Activated T-cell treated with anti-CD3 and anti-CD28 coated beads for 48 hours (primary cell): ENCODE measurements at places on chromosomes 3 and 15.

DNA sequence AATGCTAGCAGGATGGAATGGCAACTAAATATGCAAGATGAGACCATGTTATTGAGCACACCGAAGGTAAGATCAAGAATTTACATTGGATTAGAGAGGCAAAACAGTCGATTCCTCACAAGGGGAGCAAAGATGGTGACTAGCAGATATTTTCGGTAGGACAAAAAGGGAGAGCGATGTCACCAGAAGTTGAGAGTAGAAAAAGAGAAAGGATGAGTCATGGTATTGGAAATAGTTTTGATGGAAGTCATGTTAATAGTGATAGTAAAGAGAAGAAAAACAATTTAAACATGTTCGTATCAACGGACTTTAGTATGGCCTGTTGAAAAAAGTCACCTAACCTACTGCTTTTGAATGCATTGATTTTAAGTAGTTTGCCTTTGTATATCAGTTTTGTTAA lies 55.0 kb downstream of the UBE2E2 start:
- no peak for DNase-seq

DNA sequence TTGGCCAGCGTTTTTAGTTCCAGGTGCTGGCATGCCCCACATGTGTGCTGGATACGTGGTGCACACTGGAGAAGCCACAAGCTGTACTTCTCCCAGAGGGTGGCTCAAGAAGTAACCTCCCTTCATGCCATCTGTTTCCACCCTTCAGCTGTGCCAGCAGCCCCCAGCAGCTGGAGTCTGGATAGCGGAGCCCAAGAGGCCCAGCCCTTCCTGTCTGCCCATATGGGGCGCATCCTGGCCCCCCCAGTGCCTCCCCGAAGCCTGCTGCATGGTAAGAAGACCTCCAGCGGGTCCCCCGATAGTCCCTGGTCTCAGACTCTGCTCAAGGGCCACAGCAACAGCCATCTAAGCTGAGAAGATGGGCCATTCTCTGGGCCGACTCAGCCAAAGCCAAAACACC lies 5.8 kb upstream of the MANF start:
- no peak for DNase-seq

DNA sequence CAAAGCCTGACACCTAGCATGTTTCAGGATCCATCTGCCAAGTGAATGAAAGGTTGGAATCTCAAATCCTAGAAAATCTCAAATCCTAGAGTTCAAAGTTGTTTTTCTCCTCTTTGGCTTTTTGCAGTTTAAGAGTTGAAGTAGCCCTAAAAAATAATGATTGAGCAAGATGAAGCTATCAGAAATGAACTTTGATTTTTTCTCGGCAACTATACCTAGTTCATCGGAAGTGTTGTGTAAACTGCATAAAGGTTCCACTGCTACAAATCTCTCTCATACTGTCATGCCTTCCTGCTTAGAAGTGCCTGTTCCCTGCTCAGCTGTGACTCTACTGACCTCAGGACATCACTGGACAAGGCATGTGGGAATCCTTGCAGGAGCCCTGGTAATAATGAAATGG lies 35.8 kb upstream of the FOXB1 start:
- DNase-seq = no peak

DNA sequence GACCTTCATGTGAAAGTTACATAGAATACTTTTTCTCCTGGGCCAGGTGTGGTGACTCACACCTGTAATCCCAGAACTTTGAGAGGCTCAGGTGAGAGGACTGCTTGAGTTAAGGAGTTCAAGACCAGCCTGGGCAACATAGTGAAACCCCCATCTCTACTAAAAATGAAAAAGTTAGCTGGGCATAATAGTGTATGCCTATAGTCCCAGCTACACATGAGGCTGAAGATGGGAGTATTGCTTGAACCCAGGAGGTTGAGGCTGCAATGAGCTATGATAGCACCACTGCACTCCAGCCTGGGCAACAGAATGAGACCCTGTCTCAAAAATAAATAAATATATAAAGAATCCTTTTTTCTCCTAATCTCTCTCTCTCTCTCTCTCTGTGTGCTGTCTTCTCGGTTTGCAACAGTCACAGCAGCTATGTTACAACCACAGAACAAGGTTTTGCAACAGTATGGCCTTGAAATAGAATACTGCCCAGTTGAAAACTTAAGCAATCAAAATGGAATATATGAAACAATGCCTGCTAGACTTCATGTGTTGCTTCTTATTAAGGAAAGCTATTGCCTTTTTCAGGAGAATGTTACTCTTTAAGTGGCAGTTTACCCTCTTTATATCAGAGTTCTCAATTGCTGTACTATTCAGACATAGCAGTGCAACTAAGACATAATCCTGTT lies 12.3 kb upstream of the DENND4A start:
- DNase-seq = no peak

DNA sequence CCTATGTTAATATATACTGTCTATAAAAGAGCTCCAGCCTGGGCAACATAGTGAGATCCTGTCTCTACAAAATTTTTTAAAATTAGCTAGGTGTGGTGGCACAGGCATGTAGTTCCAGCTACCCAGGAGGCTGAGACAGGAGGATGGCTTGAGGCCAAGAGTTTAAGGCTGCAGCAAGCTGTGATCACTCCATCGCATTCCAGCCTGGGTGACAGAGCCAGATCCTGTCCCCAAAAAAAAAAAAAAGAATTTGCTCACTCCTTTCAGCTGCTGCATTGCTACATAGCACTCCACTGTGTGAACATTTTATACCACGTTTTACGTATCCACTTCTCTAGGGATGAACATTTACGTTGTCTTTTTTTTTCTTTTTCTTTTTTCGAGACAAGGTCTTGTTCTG lies 6.0 kb upstream of the TSEN2 start:
- DNase-seq = no peak

- DNase-seq = no peak
Measured at GRCh38 chr15:101563176-101563796, 73.8 kb upstream of the PCSK6 start.

- no peak for DNase-seq
Measured at GRCh38 chr3:176590722-176591121, 606.6 kb downstream of the TBL1XR1 start.

- DNase-seq = no peak
Measured at GRCh38 chr3:9167222-9167621, 82.2 kb downstream of the SRGAP3 start.
